ENCODE measurements at places on chromosomes 5 and 9.

- no peak for DNase-seq
These were observed 274.1 kb upstream of the TMEM161B start for GRCh38 chr5:88542786-88543185.

DNA sequence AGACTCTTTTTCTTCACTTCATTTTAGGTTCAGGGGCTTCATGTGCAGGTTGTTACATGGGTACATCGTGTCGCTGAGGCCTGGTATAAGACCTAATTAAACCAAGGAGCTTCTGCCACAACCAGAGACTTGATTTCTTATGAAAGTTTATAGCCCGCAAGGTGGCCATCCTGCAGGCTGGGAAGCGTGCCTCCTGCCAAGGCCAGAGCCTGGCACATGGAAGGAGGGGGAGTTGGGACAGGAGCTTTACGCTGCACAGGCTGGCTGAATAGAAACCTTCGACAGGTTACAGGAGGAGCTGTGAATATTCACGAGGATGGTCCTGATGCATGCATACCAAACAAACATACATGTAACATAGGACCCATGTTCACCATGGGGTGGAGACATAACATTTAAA is 50.1 kb upstream of the SIMC1 start:
- no peak for DNase-seq

GRCh38 chr9:86730163-86730928 is 217.0 kb downstream of the GAS1 start:
- no peak for DNase-seq

GRCh38 chr9:120755810-120756434 is 37.3 kb downstream of the FBXW2 start:
- peak; percentile 64 for DNase-seq

- no peak for DNase-seq
These were observed 49.7 kb downstream of the WWC1 start for GRCh38 chr5:168341178-168341577.

DNA sequence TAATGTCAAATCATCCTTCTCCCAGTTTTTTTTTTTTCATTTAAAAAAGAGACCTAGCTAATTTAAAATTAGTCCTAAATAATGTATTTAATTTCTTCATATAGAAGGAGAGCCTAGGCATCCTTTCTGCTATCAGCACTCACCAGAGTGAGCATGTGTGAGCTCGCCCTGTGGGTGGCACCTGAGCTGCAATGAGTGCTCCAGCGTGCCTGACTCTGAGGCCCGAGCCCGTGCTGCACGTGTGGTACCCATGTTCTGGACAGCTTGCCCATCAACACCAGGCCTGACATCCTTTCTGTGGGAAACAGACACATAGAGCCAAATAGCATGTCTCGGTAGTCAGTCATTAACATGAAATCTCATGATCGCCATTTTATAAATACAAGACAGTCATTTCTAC is 381.4 kb downstream of the DTWD2 start:
- DNase-seq, result no peak

- DNase-seq, result no peak
These were observed 24.0 kb downstream of the ADAMTS16 start for GRCh38 chr5:5164163-5164562.

- DNase-seq, result no peak
These were observed 169.0 kb downstream of the DAB2IP start for GRCh38 chr9:121820286-121821005.

DNA sequence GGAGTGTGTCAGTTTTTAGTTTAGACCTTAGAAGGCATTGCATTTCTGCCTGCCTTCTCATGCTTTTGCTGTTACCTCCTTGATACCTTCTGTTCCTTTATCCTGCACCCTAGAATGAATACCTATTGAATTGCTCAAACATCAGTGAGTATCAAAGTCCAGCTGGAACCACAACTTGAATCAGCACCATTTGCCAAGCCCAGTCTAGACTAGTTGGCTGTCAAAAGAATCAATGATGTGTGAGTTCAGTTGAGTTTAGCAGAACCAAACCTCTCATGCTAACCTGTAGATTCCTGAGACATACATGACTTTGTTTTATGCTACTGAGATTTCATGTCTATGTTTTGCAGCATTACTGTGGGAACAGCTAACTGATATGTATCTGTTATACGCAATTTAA is 116.6 kb downstream of the FAM170A start:
- no peak for DNase-seq

GRCh38 chr5:40033411-40033810 is 608.6 kb upstream of the DAB2 start:
- no peak for DNase-seq

DNA sequence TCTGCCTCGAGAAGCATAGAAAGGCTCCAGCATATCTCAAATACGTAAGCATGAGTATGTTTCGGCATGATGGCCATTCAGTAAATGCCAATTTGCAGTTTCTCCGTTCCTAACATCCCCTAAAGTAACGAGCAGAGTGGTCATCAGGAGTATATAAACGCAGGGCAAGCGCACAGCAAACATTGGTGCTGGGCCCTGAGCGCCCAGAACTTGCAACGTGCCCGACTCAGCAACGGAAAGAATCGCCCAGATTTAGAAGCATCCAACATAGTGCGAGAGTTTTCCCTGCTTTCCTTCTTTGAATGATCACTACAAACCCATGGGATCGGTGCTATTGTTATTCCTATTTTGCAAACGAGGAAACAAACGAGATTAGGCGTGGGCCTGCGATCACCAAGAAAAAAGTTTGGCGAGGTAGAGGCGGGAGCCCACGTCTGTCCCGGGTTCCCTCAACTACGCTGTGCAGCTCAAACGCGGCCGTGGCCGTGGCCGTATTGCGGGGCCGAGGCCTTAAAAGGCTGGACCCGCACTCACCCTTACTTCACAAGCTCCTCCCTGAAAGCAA is 505 bp downstream of the RPS14 start:
- peak; percentile 26 for DNase-seq

DNA sequence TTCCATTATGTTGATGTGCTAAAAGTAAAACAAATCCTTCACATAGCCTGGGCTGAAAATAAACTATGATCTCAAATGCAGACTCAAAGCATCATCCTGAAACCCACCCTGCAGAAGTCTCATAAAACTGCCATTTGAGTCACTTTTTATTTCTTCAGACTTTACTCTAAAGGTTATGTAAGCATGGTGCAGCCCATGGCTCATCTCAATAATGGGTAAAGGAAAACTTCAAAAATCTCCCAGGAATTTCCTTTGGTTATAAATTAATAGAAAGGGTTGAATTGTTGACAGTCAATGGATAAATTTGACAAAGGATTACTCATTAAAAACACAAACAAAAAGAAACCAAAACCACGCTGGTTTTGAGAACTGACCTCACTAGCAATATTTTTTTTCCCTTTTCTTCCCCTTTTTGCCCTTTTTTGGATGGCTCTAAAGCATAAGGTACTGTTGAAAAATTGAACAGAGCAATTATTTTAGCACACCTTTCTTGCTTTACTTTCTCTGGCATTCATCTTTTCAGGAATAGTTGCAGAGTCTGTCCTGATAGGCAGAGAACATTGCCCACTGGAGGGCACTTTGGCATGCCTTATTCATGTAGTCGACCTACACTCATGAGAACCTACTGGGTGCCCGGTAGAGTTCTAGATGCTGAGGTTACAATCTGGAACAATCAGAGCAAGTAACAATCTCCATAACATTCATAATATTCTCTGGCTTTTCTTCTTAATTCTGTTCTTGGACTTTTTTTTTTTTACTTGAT is 191.4 kb downstream of the TMEM167A start:
- DNase-seq, result peak; percentile 52

DNA sequence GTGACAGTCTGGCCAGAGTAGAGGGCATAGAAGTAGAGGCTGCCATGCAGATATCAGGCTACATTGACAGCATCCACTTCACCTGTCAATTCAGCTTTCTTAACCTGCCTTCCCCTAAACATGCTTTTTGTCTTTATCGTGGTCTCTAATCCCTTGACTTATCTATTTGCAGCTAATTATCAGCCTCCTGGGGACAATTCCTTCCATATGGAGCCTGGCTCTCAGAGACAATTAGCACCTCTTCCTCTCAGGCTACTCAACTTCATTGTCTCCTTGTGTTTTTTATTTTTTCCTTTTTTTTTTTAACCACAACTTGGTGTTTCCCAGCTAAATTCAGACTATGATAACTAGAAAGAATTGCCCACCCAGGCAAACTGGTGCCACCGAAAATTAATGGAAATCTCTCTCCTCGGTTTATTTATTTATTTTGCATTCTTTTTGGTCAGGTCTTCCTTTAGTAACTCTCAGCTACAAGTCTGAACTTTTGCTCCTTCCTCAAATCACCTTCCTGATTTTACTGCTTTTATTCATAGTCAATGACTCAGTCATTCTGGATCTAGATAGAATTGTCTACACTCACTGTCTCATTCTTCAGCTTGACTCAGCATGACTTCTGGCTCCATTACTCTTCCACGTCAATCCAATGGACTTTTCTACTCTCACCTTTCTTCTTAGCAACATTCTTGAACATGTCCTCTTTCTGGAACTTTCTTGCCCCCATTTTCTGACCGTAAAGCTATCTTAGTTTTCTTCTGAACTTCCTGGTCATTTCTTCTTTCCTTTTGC is 63.0 kb upstream of the BASP1 start:
- DNase-seq, result no peak

DNA sequence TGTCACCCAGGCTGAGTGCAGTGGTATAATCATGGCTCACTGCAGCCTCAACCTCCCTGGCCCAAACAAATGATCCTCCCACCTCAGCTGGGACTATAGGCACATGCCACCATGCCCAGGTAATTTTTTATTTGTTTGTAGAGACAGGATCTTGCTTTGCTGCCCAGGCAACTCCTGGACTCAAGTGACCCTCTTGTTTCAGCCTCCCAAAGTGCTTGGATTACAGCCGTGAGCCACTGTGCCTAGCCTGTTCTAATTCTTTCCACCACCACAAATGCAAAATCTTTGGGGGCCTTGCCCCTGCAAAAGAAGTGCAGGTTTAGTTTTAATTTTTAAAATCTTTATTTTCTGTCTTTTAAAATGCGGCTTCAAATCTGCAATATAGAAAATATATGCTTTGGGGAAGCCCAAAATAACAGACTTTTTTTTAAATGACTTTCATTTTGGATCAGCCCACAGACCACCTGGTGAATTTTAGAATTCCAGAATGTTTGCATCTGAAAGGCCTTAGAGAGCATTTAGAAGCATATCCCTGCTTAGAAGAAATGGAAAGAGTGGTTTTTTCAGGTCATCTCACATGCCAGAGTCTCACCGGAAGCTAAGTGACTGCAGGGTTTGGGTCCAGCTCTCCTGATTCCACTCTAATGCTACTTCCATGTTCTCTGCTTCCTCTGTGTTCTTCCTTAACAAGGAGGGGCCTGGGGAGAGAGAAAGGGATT is 111.4 kb upstream of the FER start:
- DNase-seq, result no peak

DNA sequence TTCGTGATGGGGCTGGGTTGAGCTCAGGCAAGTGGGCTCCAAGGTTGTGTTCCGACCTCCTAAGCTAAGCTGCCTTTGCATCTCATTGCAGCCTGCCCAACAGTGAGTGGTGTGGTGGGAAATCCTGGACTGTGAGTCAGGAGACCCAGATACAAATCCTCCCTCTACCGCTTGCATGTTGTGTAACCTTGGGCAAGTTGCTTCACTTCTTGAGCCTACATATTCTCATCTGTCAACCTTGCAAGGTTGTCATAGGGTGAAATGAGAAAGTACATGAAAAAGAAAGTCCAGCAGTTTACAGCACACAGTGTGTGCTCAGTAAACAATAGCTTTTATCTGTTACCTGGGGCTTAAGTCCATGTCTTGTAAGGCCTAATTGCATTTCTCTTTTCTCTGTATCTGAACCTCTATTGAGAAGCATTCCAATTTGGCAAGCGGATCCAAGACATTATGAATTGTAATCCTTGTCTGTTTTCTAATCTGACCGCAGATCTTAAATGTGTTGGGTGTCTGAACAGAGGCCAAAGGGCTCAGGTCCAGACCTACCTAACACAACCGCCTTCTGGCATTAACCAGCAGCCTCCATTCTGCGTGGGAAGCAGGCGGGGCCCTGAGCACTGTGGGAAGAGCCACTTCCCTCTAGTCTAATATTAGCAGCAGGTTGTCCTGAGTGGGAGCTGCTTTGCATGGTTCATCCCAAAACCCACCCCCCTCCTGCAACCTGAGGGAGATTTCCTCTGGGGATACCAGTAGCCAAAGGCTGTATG is 1.8 kb upstream of the GALNT12 start:
- peak; percentile 56 for DNase-seq

DNA sequence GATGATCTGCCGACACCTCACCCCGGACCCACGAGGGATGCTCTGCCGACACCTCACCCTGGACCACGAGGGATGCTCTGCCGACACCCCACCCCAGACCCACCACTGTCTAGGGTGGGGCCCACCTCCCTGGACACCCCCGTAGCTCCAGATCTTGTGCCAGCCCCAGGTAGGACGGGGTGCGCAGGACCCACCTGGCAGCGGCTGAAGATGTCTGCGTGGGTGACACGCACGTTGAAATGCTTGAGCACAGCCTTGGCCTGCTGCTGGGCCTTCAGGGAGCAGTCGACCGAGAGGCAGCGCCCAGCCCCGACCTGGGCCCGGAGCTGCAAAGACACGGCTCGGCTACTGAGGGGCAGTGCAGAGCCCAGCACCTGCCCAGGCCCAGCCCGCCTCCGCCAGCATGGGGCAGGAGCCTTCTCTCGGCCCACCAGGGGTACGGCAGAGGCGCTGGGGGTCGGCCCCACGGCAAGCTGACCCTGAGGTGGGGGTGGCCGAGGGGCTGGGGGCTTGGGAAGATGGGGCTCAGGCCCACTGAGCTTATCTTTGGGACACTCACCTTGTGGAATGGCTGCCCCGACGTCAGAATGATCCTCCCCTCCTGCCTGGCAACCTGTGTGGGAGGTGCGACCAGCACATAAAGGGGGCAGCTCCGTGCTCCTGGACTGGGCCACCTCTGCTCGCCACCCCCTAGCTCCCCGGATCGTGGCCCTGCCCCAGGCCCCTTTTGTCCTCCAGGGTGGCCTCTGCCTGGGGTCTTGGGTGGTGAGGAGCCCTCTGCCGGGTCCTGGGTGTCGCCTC is 21.7 kb upstream of the NRARP start:
- no peak for DNase-seq

GRCh38 chr9:22643541-22643940 is 196.9 kb downstream of the DMRTA1 start:
- DNase-seq, result no peak

- peak; percentile 63 for DNase-seq
These were observed 1.2 kb downstream of the ST8SIA4 start for GRCh38 chr5:100901821-100902341.

DNA sequence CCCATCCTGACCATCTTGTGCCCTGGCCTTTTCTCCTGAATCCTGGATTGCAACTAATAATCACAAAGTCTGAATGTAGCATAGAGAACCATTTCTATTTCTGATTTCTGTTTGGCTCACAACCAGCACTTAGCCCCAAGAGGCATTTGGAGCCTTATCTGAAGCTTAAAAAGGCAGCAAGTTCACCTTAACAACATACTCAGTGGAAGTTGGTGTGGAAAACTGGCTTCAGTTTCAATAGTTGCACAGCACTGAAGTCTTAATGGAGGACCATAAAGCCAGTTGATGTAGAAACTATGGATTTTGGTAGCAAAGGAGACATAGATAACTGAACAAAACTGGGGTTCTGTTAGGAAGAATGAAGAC is 574.1 kb downstream of the PSAT1 start:
- no peak for DNase-seq
